Epithelial cell of esophagus (primary cell): ENCODE measurements at places on chromosomes 5 and 9.
A peak's percentile ranks its signal among the peaks of the same experiment; 100 is the strongest.

- DNase-seq: no peak
Measured at GRCh38 chr9:137555179-137555578, 3.5 kb downstream of the MRPL41 start.

GRCh38 chr5:171270136-171270535, 38.9 kb upstream of the TLX3 start:
- no peak for DNase-seq

GRCh38 chr9:99821396-99822108, at the start of gene NR4A3:
NR4A3 (plus strand) TSS chr9:99821885; CDS start chr9:99828043, 6,158 bp downstream.
- peak; percentile 98 for DNase-seq

DNA sequence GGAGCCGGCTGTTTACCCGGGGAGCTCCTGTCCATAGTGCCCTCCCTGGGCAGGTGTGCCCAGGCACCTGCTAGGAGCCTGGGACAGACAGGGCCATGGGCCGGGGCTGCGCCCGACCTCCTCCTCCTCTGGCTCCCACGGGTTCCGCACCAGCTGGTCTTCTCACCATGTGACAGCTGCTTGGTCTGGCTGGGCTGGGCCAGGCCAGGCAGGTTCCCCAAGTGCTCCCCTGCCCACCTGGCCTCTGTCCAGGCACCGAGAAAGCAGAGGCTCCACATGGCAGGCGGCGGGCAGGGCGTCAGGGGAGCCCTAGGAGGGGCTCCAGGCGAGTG, 60.0 kb downstream of the OLFM1 start:
- DNase-seq: no peak
